Ovary (tissue), 10 donors: ENCODE measurements at places on chromosomes 1 and 21. TPM values are rescaled to one million over a fixed set of nuclear protein-coding genes. Genes with fewer than 3 reads are reported as not detected.

Gene ZNF678
- polyA plus RNA-seq: 3.6 TPM

Gene F13B
- polyA plus RNA-seq: not detected

Gene BEND5
- polyA plus RNA-seq: 28.5 TPM

Gene SRGAP2C
- polyA plus RNA-seq: 6.4 TPM

Gene TRIM45
- 4.9 TPM for polyA plus RNA-seq

Gene KRTAP7-1
- polyA plus RNA-seq: not detected

Gene CFAP298
- polyA plus RNA-seq: 28.0 TPM

Gene SMCP
- polyA plus RNA-seq: 0.18 TPM

Gene GFI1
- polyA plus RNA-seq: 0.16 TPM

Gene OPRD1
- polyA plus RNA-seq: not detected

Gene NTRK1
- polyA plus RNA-seq: 0.11 TPM

Gene KCNJ9
- not detected for polyA plus RNA-seq

Gene PPFIA4
- 0.53 TPM for polyA plus RNA-seq

Gene LMX1A
- polyA plus RNA-seq: 0.15 TPM

Gene LRRC8B
- 1.2 TPM for polyA plus RNA-seq

Gene LCE2B
- polyA plus RNA-seq: not detected

Gene FCGR3A
- 7.7 TPM for polyA plus RNA-seq

Gene KDF1
- 0.08 TPM for polyA plus RNA-seq

Gene PANK4
- 14.7 TPM for polyA plus RNA-seq

Gene TMPRSS15
- polyA plus RNA-seq: 0.38 TPM

Gene DYNLT5
- polyA plus RNA-seq: 0.05 TPM

Gene ARHGEF16
- 0.13 TPM for polyA plus RNA-seq

Gene SLC35F3
- 0.08 TPM for polyA plus RNA-seq

Gene AMY1C
- polyA plus RNA-seq: 0.12 TPM

Gene OR2W3
- polyA plus RNA-seq: not detected

Gene HSPA6
- polyA plus RNA-seq: 0.87 TPM
